ENCODE measurements at places on chromosomes 5 and 9.

DNA sequence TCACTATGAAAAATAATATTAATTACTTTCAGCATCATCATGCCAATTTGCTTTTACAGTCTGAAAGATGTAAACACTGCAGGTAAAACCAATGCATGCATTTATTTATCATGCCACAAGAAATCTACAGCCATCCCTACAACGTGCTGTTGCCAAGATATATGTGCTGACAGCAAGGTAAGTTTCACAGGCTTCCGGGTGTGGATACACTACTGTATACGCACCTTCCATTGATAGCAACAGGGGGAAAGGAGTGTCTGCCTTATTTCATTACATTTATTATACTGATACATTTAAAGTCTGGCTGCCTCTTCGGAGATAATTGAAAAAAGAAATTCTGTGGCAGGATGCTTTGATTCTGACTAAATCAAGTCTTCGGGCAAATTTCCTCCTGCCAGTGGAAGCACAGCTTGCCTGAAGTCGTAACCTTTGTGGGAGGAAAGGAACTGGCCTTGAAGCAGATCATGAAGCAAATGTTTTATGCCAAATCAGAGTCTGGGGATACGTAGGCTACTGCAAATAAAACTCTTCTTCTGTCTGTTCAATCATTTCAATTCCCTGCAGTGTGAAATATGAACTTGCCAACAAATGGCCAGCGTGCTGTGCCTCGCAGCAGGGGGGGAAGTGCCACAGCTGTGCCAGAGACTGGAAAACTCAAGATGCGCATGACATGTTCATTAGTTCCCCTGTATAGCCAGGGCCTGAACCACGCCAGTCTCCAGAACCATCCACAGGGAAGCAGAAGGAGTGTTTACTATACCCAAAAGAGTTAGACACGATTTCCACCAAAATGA lies 268.1 kb downstream of the EFNA5 start:
- DNase-seq, result no peak

DNA sequence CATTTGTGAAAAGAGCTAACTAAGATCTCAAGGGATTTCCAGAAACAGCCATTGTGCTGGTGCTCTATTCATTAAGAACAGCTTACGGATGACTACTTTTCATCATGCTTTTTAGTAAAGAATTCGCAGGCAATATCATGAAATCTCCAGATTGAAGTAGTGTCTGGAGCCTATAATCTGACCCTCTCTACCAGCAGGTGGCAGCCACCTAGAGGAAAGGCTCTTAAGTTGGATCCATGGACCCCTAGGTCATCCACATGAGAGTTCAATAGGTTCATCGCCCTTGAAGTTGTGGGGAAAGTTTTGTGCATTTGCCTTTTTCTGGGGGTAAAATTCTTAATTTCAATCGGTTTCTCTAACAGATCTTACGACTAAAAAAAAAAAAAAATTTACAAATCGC lies 82.3 kb downstream of the SLC1A3 start:
- no peak for DNase-seq

- DNase-seq, result no peak
Observed at GRCh38 chr5:121292664-121293063, 559.0 kb upstream of the FTMT start.

DNA sequence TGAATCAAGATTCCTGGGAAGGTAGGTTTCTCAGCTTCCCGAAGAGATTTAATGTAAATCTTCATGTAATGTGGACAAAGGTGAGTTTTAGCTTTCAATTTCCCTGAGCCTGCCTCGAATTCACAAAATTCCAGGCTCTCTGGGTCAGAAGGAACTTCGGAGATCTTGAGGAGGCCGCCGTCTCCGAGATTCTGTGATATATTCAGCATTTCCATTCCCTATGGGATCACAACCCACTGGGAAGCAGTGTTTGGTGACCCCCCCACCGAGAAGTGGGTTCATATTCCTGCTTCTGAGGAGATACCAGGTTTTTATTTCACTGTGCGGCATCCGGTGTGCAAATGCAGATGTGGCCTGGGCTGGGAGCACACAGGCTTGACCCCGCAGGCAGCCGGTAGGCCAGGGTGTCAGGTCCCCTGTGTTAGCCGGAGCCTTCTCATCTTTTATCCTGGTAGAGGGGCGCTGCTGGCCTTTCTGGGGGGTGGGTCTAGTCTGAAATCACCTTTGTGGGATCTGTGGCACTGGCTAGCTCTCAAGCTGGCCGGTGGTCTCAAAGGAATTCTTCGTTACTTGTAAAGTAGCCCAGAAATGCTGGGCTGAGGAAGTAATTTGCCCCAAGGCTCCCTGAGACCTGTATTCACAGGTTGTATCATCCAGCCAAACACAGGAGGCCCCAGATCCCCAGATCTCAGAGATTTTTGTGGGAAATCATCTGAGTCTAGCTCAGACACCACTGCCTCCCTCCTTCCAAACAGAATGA lies 1.4 kb downstream of the PLEKHG4B start:
- DNase-seq, result no peak

DNA sequence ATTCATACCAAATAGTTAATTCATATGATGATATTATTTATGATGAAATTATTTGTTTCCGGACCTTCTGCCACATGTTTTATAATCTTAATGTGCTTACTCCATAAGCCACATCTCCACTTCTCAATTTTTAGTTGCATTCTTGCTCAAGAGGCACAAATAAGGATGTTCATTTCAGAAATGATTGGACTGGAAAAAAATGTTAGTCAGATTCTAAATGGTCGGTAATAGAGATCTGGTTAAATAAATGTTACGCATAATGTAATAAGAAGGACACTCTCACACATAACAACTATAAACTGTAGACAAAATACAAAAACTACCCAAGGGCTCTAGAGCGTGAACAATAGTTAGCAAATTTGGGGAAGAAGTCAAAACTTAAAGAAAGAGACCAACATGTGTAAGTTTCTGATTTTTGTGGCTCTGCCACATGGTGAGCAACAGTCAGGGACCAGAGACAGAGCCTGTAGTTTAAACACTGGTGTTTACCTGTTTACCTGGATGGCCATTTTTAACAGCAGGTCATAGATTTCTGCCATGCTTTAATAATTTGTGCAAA lies 554.3 kb upstream of the CLINT1 start:
- DNase-seq, result no peak

Data from activated T-cell treated with anti-CD3 and anti-CD28 coated beads for 48 hours (primary cell).